Thoracic aorta (tissue), 2 donors: ENCODE measurements at places on chromosomes 7 and 10.

DNA sequence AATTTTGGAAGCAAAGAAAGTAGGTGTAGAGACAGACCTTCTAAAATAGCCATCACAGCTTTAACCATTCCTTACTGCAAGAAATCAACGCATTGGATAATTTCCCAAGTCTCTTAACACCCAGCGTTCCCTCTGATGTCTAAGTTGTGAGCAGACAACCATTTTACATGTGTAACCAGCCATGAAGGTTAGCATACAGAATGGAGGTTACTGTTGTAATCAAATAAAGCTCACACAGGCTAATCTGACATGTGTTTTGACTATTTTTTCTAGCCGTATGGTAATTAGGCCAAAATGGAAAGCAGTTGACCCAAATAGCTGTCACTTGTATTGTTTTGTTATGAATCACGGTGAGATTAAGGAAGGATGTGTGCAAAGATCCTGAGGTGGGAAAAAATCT is 336.4 kb downstream of the RNLS start:
- H3K27ac ChIP-seq, result no peak overlapping the region
- H3K4me1 ChIP-seq, result peaks cover 47% of the 10 kb centered on the region
- H3K36me3 ChIP-seq, result no peaks in the 10 kb centered on the region
- no peaks in the 10 kb centered on the region for H3K27me3 ChIP-seq
- DNase-seq, result no peak

- no peak overlapping the region for H3K27ac ChIP-seq
- H3K36me3 ChIP-seq, result no peaks in the 10 kb centered on the region
- H3K4me3 ChIP-seq, result peak overlapping the region; percentile 85
- no peaks in the 10 kb centered on the region for H3K4me1 ChIP-seq
These were observed 121.6 kb upstream of the ZNF92 start for GRCh38 chr7:65251851-65252620.

- DNase-seq, result no peak
- H3K27me3 ChIP-seq, result no peaks in the 10 kb centered on the region
- peak overlapping the region; percentile 69 for H3K4me3 ChIP-seq
- no peaks in the 10 kb centered on the region for H3K36me3 ChIP-seq
These were observed 1.2 kb downstream of the LGI1 start for GRCh38 chr10:93758891-93759410.

DNA sequence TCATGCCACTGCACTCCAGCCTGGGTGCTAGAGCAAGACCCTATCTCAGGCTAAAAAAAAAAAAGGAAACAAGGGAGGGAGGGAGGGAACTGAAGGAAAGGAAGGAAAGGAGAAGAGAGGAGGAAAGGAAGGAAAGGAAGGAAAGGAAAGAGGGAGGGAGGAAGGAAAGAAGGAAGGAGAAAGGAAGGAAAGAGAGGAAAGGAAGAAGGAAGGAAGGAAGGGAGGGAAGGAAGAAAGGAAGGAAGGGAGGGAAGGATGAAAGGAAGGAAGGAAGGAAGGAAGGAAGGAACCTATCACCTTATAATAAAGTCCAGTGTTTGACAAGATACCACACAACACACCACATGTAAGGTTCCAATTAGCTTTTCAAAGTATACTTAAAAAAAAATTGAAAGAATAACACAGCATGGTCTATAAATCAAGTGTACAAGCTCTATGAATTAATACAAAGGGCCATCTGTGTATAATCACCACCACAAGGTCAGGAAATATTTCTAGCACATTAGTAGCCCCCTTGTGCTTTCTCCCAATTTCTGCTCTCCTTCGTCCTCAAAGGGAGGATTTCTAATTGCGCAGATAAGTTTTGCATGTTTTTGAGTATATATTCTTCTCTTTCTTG is 26.4 kb downstream of the RNF216 start:
- no peaks in the 10 kb centered on the region for H3K27me3 ChIP-seq
- H3K27ac ChIP-seq, result no peak overlapping the region
- no peak for DNase-seq
- H3K36me3 ChIP-seq, result peaks cover 12% of the 10 kb centered on the region

DNA sequence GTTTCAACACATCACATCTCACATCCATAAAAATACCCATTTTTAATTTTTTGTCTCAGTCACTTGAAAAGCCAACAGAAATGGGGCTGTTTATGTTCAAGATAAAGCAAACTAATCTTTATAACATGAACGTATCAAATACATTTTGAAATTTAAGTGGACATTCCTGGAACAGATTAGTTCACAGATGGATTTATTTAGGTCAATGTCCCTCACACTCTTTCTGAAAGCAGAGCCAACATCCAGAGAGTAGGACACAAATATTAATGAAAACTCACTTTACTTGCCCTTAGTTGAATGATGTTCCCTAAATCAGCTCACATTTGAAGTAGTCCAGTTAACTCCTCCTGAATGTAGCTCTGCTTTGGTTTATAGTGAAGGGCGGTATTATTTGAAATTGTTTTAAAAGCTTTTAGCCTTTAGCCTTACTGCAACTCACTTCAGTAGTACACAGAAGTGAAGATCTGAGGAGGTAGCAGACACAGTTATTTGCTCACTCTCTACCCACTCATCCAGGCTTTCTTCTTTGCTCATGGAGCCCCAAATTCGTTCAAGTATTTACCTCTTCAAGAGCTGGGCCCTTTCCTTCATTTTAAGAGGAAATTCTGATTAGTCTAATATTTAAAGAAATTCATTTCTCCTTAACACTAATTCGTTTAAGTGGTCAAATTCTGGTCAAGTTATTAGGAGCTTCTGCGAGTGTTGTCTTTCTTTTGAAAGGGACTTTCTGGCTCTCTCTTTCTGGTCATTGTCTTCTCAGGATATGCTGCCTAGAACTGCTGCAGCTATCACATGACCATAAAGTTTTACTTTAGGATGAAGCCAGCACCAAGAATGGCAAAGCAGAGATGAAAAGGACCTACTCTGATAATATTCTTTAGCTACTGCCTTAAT is 180.6 kb upstream of the AGR3 start:
- no peak overlapping the region for H3K4me3 ChIP-seq
- H3K27ac ChIP-seq, result no peak overlapping the region
- H3K4me1 ChIP-seq, result no peaks in the 10 kb centered on the region
- H3K27me3 ChIP-seq, result no peaks in the 10 kb centered on the region
- no peaks in the 10 kb centered on the region for H3K36me3 ChIP-seq

DNA sequence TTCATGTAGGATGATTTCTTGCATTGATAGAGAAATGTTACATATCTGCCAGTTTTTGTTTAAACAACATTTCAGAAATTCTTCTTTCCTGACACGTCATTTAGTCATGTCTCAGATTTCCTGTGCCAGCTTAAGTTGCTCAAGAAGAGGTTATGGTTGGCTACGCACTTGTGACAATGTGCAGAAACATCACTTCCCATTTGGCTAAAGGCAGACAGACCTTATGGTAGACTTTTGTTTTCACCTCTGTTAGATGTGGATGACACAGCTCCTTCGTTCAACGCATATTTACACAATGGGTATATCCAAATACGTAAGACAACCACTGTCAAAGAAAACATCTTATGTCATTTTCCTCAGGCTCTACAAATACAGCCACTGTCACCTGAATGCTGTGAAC is 125.8 kb downstream of the DOCK4 start:
- H3K36me3 ChIP-seq, result no peaks in the 10 kb centered on the region
- no peaks in the 10 kb centered on the region for H3K27me3 ChIP-seq
- H3K4me1 ChIP-seq, result peaks cover 12% of the 10 kb centered on the region
- H3K27ac ChIP-seq, result no peak overlapping the region

- no peak for DNase-seq
- H3K27me3 ChIP-seq, result no peaks in the 10 kb centered on the region
- H3K4me3 ChIP-seq, result peak overlapping the region; percentile 80
- H3K27ac ChIP-seq, result peak overlapping the region; percentile 70
These were observed 1.0 kb downstream of the ADCK2 start for GRCh38 chr7:140673774-140674155.

GRCh38 chr7:3992841-3993240 is 689.3 kb upstream of the FOXK1 start:
- H3K27ac ChIP-seq, result no peak overlapping the region
- DNase-seq, result no peak
- H3K4me3 ChIP-seq, result no peak overlapping the region
- H3K27me3 ChIP-seq, result no peaks in the 10 kb centered on the region

- H3K36me3 ChIP-seq, result no peaks in the 10 kb centered on the region
- H3K27me3 ChIP-seq, result no peaks in the 10 kb centered on the region
- no peak overlapping the region for H3K4me3 ChIP-seq
- no peaks in the 10 kb centered on the region for H3K4me1 ChIP-seq
- no peak for DNase-seq
These were observed 167.8 kb downstream of the RAMP3 start for GRCh38 chr7:45325378-45325777.

- H3K4me1 ChIP-seq, result no peaks in the 10 kb centered on the region
- H3K36me3 ChIP-seq, result no peaks in the 10 kb centered on the region
- no peak overlapping the region for H3K27ac ChIP-seq
- no peaks in the 10 kb centered on the region for H3K27me3 ChIP-seq
- DNase-seq, result no peak
- H3K4me3 ChIP-seq, result no peak overlapping the region
These were observed 65.2 kb downstream of the SH2D4B start for GRCh38 chr10:80602881-80603280.

GRCh38 chr7:10838228-10838627 is 135.4 kb upstream of the PHF14 start:
- H3K4me1 ChIP-seq, result no peaks in the 10 kb centered on the region
- no peaks in the 10 kb centered on the region for H3K36me3 ChIP-seq
- no peak overlapping the region for H3K27ac ChIP-seq
- DNase-seq, result no peak
- no peaks in the 10 kb centered on the region for H3K27me3 ChIP-seq

- H3K36me3 ChIP-seq, result peaks cover under 1% of the 10 kb centered on the region
- peaks cover 66% of the 10 kb centered on the region for H3K4me1 ChIP-seq
- peak overlapping the region; percentile 71 for H3K4me3 ChIP-seq
- H3K27ac ChIP-seq, result peak overlapping the region; percentile 91
- no peak for DNase-seq
- no peaks in the 10 kb centered on the region for H3K27me3 ChIP-seq
These were observed 2.0 kb downstream of the FLNC start for GRCh38 chr7:128831994-128832879.

- H3K36me3 ChIP-seq, result no peaks in the 10 kb centered on the region
- no peaks in the 10 kb centered on the region for H3K4me1 ChIP-seq
- no peak overlapping the region for H3K4me3 ChIP-seq
- no peaks in the 10 kb centered on the region for H3K27me3 ChIP-seq
These were observed 1030.9 kb upstream of the LRRTM3 start for GRCh38 chr10:65894961-65895360.

- H3K4me1 ChIP-seq, result peaks cover 8% of the 10 kb centered on the region
- no peaks in the 10 kb centered on the region for H3K36me3 ChIP-seq
- H3K27me3 ChIP-seq, result no peaks in the 10 kb centered on the region
- no peak overlapping the region for H3K4me3 ChIP-seq
- H3K27ac ChIP-seq, result no peak overlapping the region
- no peak for DNase-seq
These were observed 84.0 kb upstream of the ELMO1 start for GRCh38 chr7:37532636-37533035.

DNA sequence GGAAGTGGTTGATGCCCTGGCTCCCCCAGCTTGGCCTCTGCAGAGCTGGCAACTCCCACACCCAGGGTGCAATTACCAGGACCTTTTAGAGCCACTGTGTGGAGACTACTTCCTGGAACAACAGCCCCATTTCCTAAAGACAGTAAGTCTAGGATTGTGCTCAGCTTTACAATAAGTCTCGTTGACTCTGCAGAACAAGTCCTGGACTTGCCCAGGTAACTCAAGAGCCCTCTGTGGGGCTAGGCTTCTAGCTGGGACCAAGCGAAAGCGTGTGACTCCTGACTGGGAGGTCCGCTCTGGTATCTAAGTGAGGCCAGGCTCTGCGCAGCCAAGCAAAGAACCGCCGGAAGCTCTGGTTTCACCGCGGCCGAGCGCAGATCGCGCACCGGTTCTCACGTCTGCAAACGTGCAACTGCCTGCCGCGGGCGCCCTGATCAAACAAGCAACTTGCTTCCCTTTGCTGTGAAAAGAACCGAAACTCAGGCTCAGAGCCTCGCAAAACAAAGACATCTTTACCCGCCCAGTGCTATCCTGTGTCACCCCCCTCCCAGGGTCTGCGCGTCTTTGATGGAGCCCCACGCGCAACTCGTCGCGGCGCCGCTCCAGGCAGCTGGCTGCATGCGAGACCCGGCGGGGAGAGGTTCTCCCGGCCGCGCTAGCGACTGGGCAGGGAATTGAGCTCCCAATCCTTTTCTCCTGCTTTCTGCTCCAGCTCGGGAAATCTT is 4.4 kb upstream of the PDLIM1 start:
- H3K27ac ChIP-seq, result peak overlapping the region; percentile 44
- no peaks in the 10 kb centered on the region for H3K4me1 ChIP-seq
- no peaks in the 10 kb centered on the region for H3K36me3 ChIP-seq

- no peak overlapping the region for H3K4me3 ChIP-seq
- H3K4me1 ChIP-seq, result no peaks in the 10 kb centered on the region
- no peaks in the 10 kb centered on the region for H3K36me3 ChIP-seq
- no peak overlapping the region for H3K27ac ChIP-seq
These were observed 111.1 kb downstream of the LHPP start for GRCh38 chr10:124572751-124573150.

DNA sequence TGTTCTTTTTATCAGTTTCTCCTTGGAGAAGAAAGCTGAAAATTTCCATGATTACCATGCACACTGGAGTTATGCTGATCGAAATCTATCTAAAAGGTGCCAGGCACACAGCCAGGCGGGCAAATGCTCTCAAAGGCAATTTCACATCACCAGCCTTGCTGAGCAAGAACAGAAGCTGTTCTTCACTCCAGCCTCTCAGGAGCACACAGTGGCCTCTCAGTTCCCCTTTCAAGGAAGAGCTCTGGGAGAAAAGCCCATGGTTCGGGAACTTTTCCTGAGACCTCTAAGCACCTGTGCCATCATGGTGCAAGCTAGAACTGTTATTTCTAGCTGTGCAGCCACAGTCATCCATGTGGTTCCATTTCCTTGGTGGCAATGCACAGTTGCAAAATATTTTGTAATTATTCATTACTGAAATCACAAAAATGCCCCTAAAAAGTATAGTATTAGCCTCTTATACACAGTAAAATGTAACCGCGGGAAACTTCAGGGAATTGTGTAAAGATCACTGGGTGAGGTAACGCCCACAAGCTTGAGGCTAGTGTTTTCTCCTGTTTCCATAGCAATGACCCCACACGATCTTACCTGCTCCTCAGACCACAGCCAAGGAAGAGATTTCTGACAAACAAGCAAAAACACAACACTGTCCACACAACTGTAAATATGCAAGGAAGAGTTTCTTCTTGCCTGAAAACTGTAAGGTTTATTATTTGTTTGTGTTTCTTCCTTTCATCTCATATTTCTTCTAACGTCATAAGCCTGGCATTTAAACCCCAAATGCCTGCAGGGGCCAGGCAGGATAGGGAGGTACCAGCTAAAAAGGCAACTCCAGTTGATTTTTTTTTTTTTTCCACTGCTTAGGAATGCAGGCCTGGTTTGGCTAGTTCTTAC is 121.2 kb downstream of the FAM107B start:
- no peaks in the 10 kb centered on the region for H3K36me3 ChIP-seq
- peak overlapping the region; percentile 79 for H3K27ac ChIP-seq
- no peak for DNase-seq

GRCh38 chr7:85001495-85002345 is 185.1 kb downstream of the SEMA3D start:
- no peak overlapping the region for H3K27ac ChIP-seq
- no peaks in the 10 kb centered on the region for H3K36me3 ChIP-seq

GRCh38 chr10:48495282-48496045 is 109.4 kb downstream of the ARHGAP22 start:
- peaks cover 14% of the 10 kb centered on the region for H3K4me1 ChIP-seq
- no peak overlapping the region for H3K27ac ChIP-seq
- H3K27me3 ChIP-seq, result no peaks in the 10 kb centered on the region
- no peak overlapping the region for H3K4me3 ChIP-seq
- no peak for DNase-seq
